ENCODE measurements at places on chromosomes 3 and 15. TPM values are rescaled to one million over a fixed set of nuclear protein-coding genes. Genes with fewer than 3 reads are reported as not detected.

DNA sequence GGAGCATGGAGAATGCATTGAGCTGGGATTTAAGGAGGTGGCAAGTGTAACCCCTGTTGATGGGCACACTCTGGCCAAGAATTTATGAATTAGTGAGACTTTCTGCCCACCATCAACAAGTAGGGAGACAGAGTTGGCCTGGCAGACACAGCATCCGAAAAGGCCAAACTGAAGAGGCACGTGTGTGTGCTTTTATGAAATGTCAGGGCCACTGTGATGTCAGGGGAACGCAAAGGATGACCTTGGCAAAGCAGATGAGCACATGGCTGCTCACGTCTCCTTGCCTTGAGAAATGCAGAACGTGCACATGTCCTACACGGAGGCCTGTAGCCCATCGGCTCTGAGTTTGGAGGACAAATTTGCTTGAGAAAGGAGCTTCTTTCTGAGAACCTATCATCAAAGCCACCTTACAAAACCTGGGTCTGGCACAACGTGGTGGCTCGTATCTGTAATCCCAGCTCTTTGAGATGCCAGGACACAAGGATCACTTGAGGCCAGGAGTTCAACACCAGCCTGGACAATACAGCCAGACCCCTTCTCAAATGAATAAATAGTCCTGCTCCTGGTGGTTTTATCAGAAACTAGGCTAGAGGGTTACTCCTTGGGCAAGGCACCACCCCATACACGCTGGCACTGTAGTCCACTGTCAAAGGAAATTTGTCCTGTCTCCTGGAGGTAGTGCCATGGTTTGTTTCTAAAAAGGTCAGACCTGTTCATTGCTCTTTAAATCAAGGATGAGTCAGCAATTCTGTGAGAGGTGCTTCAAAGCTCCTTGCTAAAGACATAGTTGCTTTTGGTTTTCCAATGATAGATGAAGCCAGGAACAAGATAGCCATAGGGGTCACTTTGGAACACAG lies 941 bp upstream of the SH3BP5 start:
- DNase-seq: no peak

GRCh38 chr3:77606372-77606771 lies 566.5 kb downstream of the ROBO2 start:
- no peak for DNase-seq

DNA sequence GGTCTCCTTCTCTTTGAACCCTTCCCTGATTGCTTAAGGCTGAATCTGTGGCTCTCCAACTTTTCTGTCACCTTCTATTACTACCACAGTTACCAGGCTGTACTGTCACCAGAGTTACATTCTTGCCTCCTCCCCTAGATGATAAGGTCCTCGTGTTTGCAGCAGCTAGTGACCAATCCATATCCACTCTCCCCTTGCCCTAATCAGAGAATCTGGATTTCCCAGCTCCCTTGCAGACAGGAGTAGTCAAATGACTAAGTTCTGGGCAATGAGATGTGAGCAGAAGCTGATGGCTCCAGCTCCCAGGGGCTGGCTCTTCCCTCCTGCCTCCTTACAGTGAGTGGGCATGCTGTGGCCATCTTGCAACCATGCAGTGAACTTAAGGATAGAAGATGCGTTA lies 95.4 kb upstream of the VGLL4 start:
- DNase-seq: no peak

The ALS2CL gene
- 5.0 TPM for total RNA-seq
